Effector memory CD4-positive, alpha-beta T cell (primary cell): ENCODE measurements at places on chromosomes 13 and 19.

DNA sequence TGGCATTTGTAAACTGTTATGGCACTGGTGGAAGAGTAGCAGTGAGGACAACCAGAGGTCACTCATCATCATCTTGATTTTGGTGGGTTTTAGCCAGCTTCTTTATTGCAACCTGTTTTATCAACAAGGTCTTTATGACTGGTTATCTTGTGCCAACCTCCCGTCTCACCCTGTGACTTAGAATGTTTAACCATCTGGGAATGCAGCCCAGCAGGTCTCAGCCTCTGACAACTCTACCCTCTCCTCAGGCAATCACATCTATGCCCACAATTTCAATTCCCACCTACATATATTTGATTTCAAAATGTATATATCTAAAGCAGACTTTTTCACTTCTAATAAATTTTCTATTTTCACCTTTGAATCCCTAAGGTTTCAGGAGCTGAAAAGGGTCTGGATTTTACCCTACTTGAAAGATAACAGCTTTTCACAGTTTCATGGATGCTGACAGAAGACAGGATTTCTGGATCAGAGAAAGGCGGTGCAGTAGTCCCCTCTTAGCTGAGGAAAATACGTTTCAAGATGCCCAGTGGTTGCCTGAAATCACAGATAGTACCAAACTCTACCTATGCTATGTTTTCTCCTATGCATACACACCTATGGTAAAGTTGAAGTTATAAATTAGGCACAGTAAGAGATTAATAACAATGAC lies 1171.8 kb downstream of the DIAPH3 start:
- no peak for DNase-seq

- peak; percentile 46 for DNase-seq
Observed at GRCh38 chr19:5578097-5578846, 10.5 kb upstream of the TINCR start.

- no peak for DNase-seq
Observed at GRCh38 chr19:14146789-14147216, 10.4 kb upstream of the ASF1B start.

DNA sequence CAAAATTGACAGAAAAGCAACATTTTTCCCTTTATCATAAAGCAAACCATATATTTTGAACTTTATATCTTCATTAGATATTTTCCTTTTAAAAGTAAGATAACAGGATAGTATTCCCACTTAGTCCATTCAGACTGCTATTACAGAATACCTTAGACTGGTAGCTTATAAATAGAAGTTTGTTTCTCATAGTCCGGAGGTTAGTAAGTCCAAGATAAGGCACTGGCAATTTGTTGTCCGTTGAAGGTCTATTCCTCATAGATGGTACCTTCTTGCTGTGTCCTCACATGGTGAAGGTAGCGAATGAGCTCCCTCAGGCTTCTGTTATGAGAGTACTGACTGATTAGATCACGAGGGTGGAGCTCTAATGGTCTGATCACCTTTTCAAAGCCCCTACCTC lies 70.4 kb downstream of the ZMYM2 start:
- DNase-seq, result no peak

DNA sequence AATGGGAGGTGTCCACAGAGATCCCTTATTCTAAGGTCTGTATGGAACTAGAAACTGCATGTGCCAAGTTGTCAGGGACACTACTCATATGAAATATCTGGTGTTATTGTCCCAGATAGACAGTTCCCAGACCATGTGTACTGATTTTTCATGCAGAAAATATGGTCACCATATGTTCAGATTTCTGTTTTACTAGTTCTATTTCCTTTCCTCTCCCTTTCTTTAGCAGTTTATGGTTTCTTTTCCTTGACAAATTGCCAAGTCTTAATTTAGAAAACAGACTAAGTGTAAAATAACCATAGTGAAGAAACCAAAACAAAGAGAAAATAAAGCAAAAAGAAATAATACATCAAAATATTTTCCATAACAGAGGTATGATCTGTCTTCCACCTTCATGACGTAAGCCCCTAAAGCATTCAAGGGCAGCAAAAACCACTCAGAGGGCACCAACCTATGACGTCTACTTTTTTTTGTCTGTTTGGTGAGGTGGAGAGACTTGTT lies 248.5 kb downstream of the KCTD12 start:
- DNase-seq, result no peak

- no peak for DNase-seq
Observed at GRCh38 chr13:42990291-42991232, 1.5 kb downstream of the EPSTI1 start.

- DNase-seq, result no peak
Observed at GRCh38 chr13:30857636-30858035, 48.4 kb upstream of the MEDAG start.

DNA sequence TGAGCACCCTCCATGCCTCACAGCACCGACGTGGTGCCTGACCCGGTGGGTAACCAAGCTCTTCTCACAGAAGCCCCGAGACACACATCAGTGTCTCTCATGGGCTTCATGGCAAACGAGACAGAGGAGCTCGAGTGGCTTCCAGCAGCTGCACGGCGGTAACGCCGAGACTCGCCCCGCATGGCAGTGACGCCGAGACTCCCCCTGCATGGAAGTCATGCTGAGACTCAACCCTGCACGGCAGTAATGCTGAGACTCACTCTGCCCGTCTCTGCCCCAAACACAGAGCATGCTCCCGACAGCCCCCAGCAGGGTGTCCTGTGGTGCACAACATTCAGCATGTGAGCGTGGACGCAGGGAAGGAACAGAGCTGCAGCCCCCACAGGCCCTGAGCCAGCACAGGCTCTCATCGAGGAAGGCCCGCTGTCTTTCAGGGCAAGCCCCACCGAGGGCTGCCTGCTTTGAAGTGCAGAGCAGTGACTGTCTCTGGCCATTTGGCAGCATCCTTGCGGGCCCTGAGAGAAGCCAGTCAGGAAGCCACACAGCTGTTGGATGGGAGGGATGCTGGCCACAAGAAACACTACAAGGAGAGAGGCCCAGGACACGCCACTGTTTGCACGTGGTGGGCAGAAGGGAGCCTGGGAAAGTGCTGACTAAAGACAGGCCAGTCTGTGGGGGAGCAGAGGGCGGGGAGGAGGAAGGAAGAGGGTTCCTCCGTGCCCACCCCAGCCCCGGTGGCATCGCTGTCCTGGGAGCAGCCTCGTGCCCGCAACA lies 9.5 kb downstream of the GAS6 start:
- DNase-seq, result no peak

GRCh38 chr13:24764276-24764630 lies 284 bp downstream of the RNF17 start:
- no peak for DNase-seq

DNA sequence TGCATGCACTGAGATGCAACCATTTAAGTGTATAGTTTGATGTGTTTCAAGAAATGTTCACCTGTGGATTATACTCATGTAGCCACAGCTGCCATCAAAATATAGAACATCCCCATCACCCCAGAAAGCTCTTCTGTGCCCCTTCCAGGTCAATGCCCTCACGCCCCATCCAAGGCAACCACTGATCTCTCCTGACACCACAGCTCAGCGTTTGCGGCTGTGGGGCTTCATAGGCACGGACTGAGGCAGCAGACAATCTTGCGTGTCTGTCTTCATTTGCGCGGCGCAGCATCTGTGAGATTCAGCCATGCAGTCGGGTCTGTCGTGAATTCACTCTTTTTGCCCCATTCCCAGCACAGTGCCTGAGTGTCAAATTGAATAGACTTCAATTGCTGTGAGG lies 153.8 kb upstream of the UQCRFS1 start:
- no peak for DNase-seq

- no peak for DNase-seq
Observed at GRCh38 chr19:45947926-45948325, 25.7 kb downstream of the NOVA2 start.

GRCh38 chr19:33933931-33934330 lies 137.3 kb downstream of the KCTD15 start:
- DNase-seq, result no peak

DNA sequence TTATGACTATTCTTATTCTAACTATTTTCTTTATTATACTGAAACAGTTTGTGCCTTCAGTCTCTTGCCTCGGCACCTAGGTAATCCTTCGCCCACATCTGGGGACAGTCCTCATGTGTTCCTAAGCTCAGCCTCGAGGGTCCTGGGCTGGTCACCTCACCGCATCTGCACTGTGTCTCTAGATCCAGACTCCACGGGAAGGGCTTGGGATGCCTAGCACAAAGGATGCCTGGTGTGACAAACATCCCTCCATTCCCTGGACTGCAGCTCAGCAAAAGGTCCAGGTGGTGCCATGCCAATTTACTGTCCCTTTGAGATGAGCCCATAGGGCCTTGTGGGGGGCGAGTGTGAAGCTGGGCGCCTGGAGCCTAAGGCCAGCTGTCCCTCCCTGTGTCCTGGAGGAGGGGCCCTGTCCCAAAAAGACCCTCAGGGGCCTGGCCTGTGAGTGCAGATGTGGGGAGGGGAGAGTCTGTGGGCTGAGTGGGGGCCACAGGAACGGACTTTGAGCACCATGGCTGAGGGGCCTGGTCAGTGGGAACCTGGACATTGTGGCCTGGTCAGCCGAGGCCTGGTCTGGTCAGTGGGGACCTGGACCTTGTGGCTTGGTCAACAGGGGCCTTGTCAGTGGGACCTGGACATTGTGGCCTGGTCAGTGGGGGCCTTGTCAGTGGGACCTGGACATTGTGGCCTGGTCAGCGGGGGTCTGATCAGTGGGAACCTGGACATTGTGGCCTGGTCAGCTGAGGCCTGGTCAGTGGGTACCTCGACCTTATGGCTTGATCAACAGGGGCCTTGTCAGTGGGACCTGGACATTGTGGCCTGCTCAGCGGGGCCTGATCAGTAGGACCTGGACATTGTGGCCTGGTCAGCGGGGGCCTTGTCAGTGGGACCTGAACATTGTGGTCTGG lies 45.1 kb upstream of the TPM4 start:
- DNase-seq, result no peak

DNA sequence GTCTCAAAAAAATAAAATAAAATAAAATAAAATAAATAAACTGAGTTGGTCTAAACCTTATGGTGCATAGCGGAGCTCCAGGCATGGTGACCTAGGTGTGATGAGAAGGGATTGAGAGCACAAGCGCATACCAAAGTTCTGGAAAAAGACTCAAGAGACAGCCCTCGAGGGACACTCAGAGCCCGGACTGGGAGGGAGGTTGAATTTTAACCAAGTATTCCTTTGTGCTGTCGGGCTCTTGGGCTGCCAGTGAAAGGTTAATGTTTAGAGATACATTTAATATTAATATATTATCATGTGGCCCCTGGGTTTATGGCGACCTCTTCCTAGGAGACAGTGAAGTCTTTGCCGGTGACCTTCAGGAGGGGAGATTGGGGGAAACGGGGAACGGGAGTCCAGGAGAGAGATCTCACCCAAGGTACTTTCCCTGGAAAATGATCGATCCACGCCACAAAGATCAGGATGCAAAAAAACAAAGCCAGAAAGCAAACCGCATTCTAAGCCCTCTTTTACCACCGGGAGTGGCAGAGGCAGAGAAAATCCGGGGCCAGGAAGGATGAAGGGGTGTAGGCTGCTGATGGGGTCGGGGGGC lies 1.6 kb downstream of the FUT6 start:
- no peak for DNase-seq

GRCh38 chr13:30576528-30576927 lies 41.2 kb upstream of the USPL1 start:
- peak; percentile 58 for DNase-seq

GRCh38 chr13:98947925-98948324 lies 29.9 kb downstream of the DOCK9 start:
- DNase-seq, result no peak

DNA sequence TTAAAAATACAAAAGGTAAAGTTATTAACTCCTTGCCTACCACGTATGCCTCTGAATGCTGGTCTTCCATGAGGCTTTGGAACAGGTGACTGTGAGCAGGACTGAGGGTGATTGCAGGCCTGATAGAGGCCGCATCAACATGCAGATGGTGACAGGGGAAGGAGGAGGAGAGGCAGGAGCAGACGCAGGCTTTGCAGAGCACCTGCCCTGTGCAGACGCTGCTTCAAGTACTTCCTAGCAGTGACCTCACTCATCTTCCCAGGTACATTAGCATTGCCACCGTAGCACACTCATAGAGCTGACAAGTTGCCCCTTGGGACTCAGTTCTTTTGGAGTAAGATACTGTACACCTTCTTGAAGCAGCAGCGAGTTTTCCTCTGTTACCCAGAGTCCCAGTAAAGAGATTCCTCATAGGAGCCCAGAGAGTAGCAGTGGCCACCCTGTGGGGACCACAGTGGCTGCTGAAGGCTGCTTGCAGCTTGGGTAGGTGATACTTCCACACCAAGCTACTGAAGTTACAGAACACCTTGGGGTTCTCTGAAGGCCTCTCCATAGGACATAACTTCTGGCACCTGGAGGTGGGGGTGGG lies 56.0 kb downstream of the ZNF536 start:
- no peak for DNase-seq
